HT-29 (cell line): ENCODE measurements at places on chromosomes 16 and 17.

- DNase-seq = no peak
These were observed 473.9 kb downstream of the XYLT1 start for GRCh38 chr16:16996827-16997226.

DNA sequence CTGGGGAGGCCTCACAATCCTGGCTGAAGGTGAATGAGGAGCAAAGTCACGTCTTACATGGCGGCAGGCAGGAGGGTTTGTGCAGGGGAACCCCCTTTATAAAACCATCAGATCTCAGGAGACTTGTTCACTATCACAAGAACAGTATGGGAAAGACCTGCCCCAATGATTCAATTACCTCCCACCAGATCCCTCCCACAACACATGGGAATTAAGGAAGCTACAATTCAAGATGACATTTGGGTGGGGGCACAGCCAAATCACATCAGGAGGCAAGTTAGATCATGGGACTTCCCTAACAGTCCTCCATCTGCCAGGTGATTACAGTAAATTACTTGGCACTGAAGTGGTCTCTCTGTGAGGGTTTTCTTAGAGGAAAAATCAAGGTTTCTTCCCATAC, 5.3 kb downstream of the TMEM114 start:
- no peak for DNase-seq

DNA sequence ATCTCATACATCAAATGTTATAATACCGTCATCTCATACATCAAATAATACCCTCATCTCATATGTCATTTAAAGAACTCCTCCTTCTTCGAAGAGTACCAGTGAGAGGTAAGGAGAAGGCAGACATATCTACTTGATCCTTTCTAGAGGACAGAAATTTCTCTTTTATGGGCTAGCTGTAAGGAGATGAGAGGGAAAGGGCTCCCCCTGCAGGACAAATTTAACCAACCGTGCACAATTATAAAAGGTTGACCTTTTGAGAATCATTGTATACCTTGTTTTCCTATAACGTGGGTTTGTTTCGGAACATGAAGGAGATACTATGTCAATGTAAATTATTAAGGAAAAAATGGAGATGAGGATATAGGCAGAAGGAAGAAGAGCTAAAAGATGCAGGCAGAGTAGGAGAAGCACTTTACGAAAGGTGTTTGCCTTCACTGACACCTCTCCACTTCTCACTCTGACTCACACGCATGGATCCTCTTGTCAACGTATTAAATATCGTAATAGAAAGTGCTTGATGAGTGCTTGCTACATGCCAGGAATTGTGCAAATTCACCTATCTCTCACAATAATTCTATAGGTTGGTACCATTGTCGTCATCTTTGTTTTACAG, 465.9 kb upstream of the ERCC4 start:
- DNase-seq = peak; percentile 42

- DNase-seq = peak; percentile 40
These were observed 31.1 kb upstream of the CPNE2 start for GRCh38 chr16:57061084-57061905.

DNA sequence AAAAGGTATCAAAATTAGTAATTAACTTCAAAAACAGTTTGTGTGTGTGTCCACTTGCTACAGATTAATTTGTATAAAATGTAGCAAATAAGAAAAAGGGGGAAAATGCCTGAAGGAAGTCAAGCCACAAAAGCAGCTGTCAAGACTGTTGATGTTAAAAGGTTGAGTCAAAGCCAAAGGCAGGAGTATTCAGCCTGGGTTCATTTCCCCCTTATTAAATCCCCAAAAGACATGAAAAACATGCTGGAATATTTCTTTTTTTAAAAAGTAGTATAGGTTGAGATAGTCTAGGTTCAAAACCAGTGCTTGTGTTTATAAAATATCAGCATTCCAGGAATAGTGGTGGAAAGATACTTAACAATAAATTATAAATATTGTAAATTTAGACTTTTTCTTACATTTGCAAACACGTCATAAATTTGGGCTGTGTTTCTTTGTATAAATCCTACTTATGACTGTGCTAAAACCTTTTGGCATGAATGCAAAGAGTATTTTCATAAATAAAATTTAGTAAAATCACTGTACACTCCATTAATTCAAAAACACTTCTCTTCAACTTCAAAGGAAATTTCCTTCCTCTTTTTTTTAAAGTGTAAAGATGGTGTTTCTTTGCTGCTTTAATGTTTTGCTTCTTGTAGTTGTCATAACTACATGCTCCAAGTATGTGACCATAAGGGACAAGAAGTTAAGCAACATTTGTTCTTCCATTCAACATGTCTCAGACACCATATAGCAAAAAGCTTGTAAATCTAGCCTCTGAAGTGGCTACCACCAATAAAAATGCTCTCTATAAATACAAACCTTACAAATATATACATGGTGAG, 72.0 kb downstream of the SKAP1 start:
- no peak for DNase-seq

GRCh38 chr17:39349246-39349645, 52.2 kb downstream of the FBXL20 start:
- no peak for DNase-seq

GRCh38 chr16:693766-694165, 3.6 kb upstream of the WDR24 start:
- no peak for DNase-seq

- DNase-seq = no peak
These were observed 1.9 kb upstream of the FGF11 start for GRCh38 chr17:7437369-7437863.

- DNase-seq = peak; percentile 4
These were observed 544.5 kb upstream of the CDH11 start for GRCh38 chr16:65666132-65666941.

DNA sequence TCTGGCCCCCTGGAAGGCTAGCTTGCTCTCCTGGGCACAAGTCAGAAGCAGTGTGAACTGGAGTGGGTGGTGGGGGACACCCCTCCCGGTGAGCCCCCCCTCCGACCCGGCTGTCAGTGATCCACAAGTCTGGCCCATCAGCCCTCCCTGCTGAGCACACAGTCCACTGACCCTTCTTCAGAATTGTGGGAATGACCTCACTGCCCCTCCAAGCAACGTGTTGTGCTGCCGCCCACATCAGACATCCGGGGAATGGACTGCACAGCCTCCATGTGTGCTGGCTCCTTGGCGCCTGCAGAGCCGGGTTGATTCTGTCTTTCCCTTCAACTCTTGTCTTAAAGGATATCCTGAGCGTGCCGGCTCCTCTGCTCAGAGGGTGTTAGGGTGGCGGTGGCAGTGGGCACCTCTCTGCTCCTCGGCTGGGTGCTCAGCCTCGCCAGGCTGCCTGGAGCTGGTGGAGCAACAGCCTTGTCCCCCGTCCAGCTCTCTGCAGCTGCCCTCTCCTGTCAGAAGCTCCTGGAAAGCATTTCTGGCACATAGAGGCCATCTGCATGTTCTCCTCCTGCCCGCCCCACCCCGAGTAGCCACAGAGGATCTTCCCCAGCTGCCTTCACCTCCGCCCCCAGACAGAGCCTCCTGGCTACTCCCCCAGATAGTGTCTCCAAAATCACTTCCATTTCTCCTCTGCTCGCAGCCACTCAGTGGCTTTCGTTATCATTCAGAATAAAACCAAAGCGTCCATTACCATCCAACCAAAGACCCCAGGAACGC, 19.8 kb downstream of the NPTX1 start:
- no peak for DNase-seq

GRCh38 chr17:63709110-63709509, 9.2 kb upstream of the LIMD2 start:
- DNase-seq = no peak

DNA sequence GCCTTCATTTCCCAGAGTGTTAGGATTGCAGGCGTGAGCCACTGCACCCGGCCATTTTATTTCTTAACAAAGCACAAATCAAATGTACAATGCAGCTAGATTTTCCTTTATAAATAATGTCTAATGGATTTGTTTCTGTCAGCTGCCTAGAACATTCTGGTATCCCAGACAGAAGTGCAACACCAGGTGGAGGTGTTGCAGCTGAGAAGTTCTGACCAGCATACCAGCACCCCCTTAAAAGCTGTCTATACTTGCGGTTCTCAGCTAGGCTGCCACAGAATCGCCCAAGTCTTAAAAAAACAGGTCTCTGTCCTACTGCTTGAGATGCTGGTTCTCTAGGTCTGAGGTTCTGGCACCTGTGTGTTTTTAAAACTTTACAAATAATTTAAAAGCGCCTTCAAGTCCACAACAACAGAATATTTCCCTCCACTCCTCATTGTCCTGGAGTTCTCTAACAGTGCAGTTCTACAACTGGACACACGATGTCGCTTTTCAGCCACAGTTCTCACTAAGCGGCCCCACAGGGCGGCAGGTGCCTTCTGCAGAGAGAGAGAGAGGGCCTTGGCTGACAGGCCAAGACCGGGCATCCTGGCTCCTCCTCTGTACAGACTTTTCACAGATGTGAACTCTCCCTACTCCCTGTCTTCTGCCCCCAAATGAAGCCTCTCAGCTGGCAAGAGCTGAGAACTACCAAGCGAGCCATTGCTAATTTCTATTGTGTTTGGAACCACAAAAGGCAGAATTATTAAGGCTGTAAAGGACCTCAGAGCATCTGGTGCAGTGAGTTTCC, 32.6 kb upstream of the MEOX1 start:
- peak; percentile 97 for DNase-seq

DNA sequence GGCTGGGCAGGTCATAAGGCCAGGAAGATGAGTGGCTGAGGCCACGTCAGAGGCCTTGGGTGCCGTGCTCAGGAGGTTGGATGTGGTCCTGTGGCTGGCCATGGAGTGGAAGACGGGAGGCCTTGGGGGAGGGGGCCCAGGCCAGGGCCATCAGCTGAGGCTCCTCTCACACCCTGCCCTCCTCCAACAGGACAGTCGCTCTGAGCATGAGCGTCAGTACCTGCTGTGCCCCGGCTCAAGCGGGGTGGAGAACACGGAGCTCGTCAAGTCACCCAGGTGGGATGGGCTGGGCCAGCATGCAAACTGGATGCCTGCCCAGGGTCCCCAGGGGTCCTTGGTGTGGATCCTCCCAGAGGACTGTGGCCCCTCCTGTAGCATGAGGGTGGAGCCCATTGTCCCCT, 19.2 kb downstream of the POLR3E start:
- DNase-seq = no peak

DNA sequence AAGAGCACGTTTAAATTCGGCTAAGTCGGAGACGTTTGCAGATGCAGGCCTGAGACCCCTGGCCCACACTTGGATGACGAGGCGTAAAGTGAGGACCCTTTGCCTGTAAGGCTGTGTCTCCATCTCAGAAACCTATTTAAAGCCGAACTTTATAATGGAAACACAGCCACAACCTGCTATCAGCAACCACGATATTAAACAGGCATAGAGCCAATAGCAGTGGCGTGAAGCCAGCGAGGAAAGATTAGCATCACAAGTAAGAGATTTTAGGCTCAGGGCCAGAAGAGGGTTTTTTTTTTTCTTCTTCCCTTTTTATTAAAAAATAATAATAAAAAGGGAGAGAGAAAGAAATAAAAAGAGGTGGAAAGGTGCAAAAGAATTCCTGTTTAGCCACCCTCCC, 111.3 kb upstream of the NOL11 start:
- peak; percentile 76 for DNase-seq

DNA sequence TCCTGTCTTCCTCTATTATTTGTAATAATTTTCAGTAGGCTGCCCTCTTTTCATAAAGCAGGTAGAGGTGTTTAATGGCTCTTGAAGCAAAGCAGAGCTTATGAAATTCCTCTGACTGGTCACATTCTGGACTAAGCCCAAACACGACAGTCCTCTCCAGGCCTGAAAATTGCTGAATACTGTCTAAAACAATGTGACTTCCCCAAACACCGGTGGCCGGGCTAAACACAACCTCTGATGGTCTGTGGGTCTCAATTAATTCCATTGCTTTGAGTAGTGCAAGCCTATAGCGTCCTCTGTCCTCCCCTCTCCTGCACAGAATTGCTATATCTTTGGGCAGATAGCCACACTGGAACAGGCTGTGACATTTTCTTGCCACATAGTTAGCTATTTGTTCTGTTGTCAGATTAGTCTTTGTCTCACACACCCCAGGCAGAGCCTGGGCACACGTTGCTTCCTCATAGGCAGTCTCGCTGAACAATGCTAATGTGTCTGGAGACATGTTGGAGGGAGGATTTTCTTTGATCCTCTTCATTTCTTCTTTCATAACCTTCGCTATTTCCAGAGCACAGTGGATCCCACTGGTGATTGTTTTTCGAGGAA, 10.8 kb upstream of the SLFN12L start:
- no peak for DNase-seq

DNA sequence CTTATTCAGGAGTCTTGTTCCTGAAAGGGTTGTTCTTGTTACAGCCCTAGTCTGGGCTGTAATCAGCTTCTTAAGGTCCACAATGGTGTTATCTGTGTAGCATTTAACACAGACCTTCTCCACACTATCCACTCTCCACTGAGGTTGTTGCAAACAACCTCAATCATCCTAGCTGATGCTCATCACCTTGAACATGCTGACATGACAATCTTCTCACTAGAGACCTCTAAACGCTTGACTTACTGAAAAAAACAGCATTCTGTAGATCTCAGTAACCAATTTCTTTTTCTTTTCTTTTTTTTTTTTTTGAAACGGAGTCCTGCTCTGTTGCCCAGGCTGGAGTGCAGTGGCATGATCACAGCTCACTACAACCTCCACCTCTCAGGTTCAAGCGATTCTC, 3.6 kb downstream of the TNFRSF17 start:
- no peak for DNase-seq

DNA sequence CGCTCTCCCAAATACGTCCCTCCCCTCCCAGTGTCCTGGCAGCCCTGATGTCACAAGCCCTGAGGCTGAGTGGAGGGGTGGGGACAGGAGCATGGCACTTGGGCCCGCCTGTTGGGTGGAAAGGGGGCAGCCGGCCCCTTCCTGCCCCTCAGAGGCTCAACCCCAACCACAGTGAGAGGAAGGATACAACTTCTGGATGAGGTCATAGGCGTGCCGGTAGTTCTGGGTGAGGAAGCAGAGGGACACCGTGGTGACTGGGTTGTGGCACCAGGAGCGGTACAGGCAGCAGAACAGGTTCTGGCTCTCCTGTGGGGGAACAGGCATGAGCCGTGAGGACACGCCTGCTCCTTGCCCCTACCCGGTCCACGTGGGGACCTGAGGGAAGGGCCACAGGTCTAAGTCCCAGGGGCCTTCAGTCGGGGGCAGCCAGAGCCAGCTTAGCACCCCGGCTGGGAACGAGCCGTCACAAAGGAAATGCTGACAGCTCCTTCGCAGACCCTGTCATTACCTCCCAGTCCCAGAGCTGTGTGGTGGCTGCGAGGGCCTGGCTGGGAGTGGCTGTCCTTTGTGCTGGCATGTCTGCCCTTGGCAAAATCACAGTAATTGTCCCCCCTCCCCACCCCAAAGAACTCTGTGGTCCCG, 11.2 kb upstream of the MTSS2 start:
- DNase-seq = peak; percentile 48

GRCh38 chr17:47203984-47204721, 5.0 kb upstream of the MYL4 start:
- no peak for DNase-seq

DNA sequence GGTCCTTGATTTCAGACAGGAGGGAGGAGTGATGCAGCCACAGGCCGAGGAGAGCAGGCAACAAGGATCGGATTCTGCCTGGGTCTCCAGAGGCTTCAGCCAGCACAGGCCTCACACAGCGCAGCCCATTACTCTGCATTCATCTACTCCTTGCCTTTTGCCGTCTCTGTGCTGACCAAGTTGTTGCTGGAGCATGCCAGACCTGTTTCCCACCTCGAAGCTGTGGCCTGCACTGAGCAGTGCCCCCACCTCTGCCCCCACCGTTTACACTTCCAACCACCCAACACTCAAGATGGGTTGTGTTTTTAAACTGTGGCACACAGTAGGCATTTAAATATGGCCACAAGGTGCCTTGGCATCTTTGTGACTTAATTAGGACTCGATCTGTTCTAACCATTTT, 1.3 kb downstream of the PRM2 start:
- DNase-seq = no peak

GRCh38 chr16:70163596-70163995, 10.0 kb upstream of the CLEC18C start:
- DNase-seq = no peak
